ENCODE measurements at places on chromosomes 6 and 20. TPM values are rescaled to one million over a fixed set of nuclear protein-coding genes. Genes with fewer than 3 reads are reported as not detected.
A peak's percentile ranks its signal among the peaks of the same experiment; 100 is the strongest.

- peak; percentile 11 for ATAC-seq
Observed at GRCh38 chr6:148739822-148740128, 7.1 kb upstream of the UST start.

- no peak for ATAC-seq
Observed at GRCh38 chr20:49969946-49970345, 12.8 kb upstream of the SNAI1 start.

GRCh38 chr6:13413900-13414555 is 73.4 kb downstream of the GFOD1 start:
- peak; percentile 29 for ATAC-seq

DNA sequence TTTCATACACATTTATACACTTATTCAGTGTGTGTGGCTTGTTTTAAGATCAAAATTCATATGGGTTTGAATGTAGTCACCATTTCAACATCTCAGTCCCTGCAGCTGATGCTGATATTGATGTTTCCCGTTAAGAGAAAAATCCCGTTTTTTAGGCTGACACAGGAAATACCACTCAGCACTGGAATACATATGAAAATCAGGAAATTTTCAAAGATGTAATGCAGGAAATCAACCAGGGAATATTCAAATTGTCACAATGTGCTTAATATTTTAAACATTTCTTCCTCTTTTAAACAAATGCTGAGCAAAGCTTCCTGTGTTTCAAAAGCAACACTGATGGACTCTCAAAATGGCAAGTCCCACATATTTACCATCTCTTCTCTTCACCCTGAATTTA is 94.5 kb upstream of the MARCKS start:
- ATAC-seq: no peak

- no peak for ATAC-seq
Observed at GRCh38 chr20:11338496-11339306, 579.0 kb upstream of the BTBD3 start.

DNA sequence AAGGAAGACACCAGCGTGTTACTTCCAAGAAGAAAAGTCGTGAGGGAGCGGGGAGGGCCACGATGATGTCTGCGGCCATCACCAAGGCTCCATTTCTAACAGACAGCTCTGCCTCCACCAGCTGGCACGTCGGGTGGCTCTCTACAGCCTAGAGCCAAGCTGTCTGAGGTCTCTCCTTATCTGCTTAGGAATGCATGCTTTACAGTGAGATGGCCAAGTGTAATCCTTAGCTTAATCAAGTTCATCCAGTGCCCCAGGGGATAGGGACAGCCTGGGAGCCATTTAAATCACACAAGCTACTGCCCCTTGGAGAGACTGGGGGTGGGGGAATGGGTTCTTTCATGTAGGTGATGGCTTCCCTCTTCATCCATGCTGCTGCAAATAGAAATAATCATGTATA is 213.8 kb upstream of the CST7 start:
- no peak for ATAC-seq

DNA sequence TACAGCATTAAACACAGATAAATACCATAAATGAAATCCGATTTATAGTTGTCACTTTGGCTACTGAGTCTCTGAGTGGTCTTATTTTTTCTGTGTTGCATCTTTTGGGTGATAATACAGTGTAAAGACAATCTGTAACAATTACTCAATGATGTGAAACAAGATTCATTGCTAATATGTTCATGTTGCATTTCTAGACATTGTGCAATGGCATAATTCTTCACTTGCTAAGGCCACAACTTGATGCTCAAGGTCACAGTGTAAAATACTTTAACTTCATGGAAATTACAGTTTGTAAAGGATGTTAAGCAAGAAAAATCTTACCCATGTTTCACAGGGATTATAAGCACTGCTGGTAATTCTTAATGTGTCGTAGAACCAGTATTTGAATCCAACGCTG is 74.9 kb upstream of the SMLR1 start:
- ATAC-seq: no peak

- no peak for ATAC-seq
Observed at GRCh38 chr6:121573481-121573880, 138.0 kb downstream of the GJA1 start.

GRCh38 chr20:53902968-53903651 is 167.3 kb downstream of the BCAS1 start:
- ATAC-seq: no peak

- ATAC-seq: no peak
Observed at GRCh38 chr6:55886185-55886836, 10.9 kb upstream of the BMP5 start.

- peak; percentile 97 for ATAC-seq
Observed at GRCh38 chr6:11791354-11792107, 12.9 kb upstream of the ADTRP start.

GRCh38 chr20:38893565-38894090 is 32.6 kb upstream of the FAM83D start:
- peak; percentile 66 for ATAC-seq

- no peak for ATAC-seq
Observed at GRCh38 chr6:41443616-41444525, 102.3 kb upstream of the FOXP4 start.

DNA sequence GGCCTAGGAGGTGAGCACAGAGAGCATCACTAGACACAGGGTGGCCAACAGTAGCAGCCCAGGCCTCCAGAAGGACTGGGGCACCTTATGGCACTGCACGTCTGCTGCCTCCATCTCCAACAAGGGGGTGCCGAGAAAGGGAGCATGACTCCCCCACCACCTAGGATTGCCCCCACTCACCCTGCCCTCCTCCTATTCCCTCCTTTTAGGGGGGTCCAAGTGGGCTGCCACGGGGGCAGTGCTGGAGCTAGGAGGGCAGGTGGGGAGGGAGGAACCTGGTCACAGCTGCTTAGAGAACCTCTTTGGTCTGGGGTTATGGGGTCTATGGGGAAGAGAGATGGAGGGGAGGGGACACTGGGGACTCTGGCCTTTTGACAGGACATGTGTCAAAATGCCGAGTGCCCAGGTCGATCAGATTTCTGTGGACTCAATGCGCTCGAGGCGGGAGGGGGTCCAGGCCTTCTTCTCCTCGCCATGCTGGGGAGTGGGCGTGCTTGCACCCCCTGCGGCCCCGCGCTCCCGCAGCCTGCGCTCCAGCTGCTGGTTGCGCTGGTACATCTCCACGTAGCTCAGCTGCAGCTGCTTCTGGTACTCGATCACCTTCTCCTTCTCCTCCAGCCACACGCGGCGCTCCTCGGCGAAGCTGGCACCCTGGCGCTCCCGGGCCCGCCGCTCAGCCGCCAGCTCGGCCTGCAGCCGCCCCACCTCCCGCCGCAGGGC is 4.5 kb upstream of the FASTKD5 start:
- ATAC-seq: no peak

DNA sequence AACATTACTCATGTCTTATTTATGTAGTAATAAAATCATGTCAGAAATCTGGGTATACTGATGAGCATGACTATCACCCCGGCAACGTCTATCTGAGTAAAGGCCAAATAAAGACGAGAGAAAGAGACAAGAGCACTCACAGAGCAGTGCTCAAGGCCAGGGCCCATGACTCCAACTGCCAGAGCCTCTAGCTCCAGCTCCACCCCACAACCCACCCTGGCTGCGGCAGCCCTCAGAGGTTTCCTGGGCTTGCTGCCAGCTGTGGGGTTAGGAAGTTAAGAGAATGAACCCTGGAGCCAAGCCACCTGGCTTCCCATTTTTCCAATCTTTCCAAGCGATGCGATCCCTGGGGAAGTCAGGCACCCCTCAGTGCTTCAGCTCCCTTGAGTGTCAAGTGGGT is 92.0 kb upstream of the PAX1 start:
- ATAC-seq: no peak

GRCh38 chr6:46983007-46983411 is 59.1 kb downstream of the ADGRF1 start:
- ATAC-seq: no peak

- ATAC-seq: no peak
Observed at GRCh38 chr20:47102629-47103028, 208.0 kb downstream of the EYA2 start.

GRCh38 chr6:97154015-97154414 is 129.0 kb downstream of the MMS22L start:
- no peak for ATAC-seq

DNA sequence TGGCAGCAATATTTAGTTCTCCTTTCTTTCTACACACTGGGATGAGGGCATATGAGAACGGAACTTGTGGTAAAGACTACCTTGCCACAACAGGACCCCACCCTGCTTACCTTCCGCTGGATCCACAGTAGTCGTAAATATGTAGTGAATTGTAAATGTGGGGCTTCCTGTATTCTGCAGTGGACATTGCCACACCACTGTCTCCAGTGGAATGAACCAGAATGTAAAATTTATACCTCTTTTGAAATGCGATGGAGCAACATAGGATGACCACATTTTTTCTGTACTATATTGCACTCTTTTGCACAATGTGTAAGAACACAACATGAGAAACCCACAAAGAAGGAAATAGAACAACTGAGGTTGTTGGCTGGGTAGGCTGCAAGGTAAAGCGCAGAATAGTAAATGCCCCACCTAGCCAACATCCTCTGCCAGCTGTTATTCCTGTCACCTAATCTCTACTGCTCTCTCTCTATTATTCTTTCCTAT is 16.1 kb upstream of the RIPOR2 start:
- peak; percentile 51 for ATAC-seq

- peak; percentile 36 for ATAC-seq
Observed at GRCh38 chr6:14068133-14068532, 49.4 kb upstream of the CD83 start.

DNA sequence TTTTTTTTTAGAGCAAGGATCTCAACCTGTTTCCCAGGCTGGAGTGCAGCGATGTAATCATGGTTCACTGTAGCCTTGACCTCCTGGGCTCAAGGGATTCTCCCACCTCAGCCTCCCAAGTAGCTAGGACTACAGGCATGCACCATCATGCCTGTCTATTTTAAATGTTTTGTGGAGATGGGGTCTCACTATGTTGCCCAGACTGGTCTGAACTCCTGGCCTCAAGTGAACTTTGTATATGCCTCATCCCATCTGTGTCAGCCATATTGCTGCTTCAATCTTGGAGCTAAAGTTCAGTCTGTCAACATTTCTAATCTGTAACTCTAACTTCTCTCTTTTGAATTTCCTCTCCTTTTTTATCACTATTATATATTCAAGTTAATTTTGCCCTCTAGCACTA is 54.3 kb downstream of the CD164 start:
- no peak for ATAC-seq

DNA sequence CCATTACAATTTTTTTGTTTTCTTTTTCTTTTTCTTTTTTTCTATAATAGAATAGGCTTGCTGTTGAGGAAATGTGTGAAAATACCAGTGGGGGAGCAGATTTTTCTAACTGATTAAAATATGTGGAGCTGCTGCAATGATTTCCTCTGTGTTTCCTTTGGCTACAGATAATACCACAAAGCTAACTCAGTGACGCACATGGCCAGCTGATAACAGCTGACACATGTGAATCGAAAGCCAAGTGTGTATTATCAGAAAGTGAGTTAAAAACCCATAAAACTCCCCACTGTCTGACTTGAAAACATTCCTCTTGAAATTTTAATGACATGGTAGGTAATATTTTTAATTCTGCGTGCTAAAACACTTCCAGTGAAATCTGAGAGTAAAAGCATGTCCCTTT is 70.8 kb upstream of the AHI1 start:
- peak; percentile 78 for ATAC-seq

The TRIM15 gene
- not detected for total RNA-seq

The BCL2L1 gene
- 86.7 TPM for total RNA-seq

The SLC26A8 gene
- total RNA-seq: not detected

The SLC17A2 gene
- total RNA-seq: not detected

The HTR1E gene
- total RNA-seq: not detected

The CARMIL1 gene
- total RNA-seq: 7.6 TPM

The C20orf202 gene
- not detected for total RNA-seq

The RIPPLY2 gene
- total RNA-seq: not detected

The COL9A1 gene
- total RNA-seq: 0.17 TPM

The C4B gene
- 5.9 TPM for total RNA-seq

The TFAP2A gene
- not detected for total RNA-seq
